B cell (primary cell): ENCODE measurements at places on chromosomes 2 and 18. TPM values are rescaled to one million over a fixed set of nuclear protein-coding genes. Genes with fewer than 3 reads are reported as not detected.

The SH3BP4 gene
- polyA plus RNA-seq: 0.72 and 1.00 TPM in 2 replicates

GRCh38 chr2:238291550-238292281, 3.3 kb upstream of the PER2 start:
- DNase-seq: no peak

DNA sequence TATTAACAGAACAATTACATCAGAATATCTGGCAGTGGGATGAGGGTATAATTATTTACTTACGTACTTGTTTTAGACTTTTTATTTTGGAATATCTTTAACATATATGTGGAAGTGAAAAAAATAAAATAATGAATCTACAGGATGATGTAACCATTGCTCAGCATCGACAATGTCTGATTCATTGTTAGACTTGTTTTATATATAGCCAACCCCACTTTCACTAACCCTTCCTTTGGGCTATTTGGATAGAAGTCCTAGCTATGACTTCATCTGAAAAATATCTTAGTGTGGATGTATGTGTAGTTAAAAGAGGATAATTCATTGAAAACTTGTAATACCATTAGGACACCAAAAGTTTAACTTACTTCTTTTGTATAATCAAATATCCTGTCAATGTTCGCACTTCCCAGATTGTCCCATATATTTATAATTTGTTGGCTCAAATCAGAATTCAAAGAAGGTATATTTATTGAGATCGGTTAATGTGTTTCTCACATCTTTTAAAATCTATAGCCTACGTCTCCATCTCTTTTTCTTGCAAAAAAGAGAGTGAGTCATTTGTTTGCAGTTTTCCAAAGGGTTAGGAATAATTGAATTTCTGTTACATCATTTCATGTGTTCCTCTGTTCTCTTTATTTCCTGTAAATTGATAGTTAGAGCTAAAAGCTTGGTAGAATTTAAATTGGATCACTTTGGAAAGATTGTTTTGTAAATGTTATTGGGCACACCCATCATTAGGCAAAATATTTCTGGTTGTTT, 506.1 kb upstream of the FAM98A start:
- DNase-seq: no peak

The MFF gene
- 55.0 and 69.9 TPM in 2 replicates for polyA plus RNA-seq

- DNase-seq: no peak
Measured at GRCh38 chr18:47036298-47036874, 965 bp upstream of the ELOA2 start.

The YES1 gene
- polyA plus RNA-seq: 0.07 TPM in 1 of 2 replicates, not detected in the other

- DNase-seq: no peak
Measured at GRCh38 chr2:50515638-50516037, 516.3 kb downstream of the NRXN1 start.

DNA sequence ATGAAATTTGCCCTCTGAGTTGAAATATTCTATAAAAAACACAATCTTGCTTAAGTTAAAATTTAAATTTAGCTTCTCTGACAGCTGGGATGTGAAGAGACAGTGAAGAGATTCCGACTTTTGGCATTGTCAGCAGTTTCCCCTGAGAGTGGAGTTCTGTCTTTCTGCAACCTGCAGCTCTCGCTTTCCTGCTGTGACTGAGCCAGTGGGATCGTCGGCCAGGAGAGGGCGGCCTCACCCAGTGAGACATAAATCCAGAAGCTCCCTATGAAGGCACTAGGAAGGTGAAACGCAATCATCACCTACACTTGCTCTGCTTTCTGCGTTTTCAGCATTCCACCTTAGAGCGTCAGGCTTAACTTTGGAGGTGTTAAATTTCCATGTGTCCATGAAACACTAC, 75.4 kb upstream of the HNMT start:
- DNase-seq: no peak

- DNase-seq: no peak
Measured at GRCh38 chr18:77906103-77906892, 656.6 kb downstream of the GALR1 start.

- no peak for DNase-seq
Measured at GRCh38 chr18:306608-307255, 38.9 kb upstream of the THOC1 start.

DNA sequence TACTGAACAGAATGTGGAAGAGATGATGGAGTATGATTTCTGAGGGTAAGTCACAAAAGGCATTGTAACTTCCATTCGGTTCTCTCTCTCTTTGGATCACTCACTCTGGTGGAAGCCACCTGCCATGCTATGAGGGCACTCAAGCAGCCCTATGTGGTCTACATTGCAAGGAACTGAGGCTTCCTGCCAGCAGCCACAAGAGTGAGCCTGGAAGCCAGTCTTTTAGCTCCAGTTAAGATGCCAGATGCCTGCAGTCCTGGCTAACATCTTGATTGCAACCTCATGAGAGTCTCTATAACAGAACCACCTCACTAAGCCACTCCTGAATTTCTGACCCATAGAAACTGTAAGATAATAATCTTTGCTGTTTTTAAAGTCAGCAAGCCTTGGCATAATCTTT, 935.7 kb downstream of the LRP1B start:
- no peak for DNase-seq

DNA sequence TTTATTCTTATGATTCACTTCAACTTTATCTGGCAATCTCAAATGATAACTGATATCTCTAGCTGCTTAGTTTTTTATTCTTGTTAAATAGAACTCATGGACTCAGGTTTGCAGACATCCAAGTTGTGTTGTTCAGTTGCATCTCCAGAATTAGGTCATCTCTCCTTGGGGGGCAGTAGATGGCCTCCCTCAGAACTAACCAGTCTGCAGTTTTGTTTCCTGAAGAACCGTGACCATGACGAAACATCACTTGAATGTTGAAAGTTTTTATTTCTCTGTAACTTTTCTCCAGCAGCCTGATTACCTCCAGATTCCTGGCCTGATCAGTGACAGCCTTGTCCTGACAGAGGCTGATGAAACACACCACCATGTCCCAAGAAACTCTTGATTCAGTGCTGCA, 321.5 kb downstream of the GALNT13 start:
- no peak for DNase-seq

DNA sequence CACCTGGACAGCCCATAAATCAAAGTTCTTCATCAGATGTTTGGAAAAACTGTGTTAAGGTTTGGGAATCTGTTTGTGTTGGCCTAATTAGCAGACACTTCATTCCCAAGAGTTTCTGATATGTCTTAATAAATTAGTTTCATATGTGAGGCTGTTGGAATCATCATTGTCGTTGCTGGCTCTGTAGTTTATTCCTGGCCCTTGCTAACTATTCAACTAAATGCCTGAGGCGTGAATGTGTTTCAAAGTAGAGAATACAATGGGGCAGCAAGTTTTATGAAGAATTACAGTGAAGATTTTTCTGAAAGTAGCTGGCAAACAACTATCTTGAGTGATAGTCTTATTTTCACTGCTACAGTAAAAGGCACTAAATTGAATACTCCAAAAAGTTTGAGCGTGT, 141.1 kb downstream of the PARD3B start:
- no peak for DNase-seq

The UGT1A10 gene
- not detected in 2 replicates for polyA plus RNA-seq
